CD4-positive, alpha-beta memory T cell (primary cell): ENCODE measurements at places on chromosomes 7 and 10. TPM values are rescaled to one million over a fixed set of nuclear protein-coding genes. Genes with fewer than 3 reads are reported as not detected.

GRCh38 chr7:116781584-116781983 is 80.8 kb upstream of the CAPZA2 start:
- no peak for DNase-seq

DNA sequence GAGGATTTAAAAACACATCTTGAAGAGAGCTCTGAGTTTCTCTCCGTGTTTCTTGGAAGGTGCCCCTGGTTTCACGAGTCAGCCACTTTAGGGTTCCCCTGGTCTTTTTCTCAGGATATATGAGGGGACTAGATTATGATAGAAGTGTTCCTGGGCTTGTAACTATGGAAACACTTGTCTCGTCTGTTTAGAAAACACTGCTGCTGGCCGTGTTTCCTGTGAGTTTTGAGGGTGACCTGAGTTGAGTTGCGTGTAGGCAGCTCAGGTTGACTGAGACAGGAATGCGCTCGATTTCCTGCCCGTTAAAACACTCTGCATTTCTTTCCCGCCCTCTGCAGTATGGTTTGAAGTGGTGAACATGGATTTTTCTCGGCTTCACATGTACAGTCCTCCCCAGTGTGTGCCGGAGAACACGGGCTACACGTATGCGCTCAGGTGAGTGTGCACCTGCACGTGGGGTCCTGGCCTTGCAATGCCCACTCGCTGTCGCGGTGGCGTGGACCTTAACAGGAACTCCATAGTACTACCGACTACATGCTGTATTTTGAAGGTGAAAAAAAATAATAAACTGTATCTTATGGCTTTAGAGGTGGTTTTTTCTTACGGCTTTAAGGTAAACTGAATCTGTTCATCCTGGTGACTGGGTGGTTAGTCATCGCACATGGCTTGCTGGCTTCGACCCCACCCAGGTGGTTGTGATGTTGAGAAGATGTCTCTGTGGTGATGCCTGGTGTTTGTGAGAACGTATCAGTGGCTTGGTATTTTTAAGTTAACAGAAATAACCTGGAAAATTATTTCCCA is at the start of gene SUN1:
Gene SUN1, plus strand, starts transcription at position 310 of the 801 bp plus-strand sequence. Its CDS starts 49 bp downstream, at position 359.
- DNase-seq: peak; percentile 86

GRCh38 chr10:12098966-12099365 is 30.2 kb downstream of the DHTKD1 start:
- no peak for DNase-seq

DNA sequence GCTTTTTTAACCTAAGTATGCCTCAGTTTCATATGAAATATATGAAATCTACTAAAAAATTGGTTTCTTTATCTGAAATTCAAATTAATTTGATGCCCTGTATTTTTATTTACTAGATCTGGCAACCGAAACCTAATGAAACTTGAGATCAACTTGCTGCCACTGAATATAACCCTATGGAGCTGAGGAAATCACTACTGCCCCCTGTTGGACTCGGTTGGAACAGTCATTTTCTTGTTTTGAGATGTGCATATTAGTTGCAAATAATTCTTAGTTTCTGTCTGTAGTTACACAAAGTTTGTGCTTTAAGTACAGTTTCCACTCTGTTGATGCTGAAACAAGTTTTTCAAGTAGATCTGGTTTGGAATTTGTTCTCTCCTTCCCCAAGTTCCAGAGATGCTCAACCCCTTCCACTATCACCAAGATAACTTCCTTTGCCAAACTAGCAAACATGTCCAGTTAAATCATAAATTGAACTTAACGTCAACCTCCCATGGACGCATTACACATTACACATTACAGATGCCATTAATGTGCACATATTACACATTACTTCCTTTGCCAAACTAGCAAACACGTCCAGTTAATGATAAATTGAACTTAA is 22.2 kb upstream of the EXOC4 start:
- DNase-seq: peak; percentile 5

DNA sequence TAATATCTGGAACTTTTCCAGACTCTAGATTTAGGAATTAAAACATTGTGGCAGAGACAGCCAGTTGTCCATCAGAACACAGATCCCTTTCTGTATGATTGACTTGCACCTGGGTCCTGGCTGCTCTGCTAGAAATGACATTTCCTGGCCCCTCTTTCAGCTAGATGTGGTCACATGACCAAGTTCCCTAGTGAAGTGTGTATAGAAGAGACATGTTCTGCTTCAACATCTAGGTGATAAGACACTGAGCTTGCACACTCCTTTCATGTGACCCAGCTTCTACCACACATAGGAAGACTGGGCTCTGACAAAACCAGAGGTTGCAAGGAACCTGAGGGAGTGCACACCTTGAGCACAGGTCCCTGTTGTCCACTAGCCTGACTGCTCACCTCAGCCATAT is 22.8 kb upstream of the DYNC1I1 start:
- DNase-seq: no peak

The BTBD16 gene
- 0.09 TPM for polyA plus RNA-seq

DNA sequence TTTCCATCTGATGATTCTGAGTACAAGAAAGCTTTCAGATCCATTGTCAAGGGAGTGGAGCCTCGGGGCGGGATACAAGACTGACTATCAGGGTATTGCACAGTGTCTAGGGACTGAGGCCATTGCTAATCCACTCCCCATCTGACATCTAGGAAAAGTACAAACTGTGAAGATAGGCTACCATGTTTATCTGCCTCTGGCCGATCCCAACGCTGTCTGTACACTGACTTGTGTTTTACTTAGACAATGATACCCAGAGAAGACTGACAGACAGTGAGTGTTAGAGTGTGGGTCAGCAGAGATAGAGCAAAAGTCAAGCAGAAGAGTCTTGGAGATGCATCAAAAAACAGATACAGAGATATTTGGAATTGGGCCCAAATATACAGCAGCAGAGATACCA is 3.1 kb upstream of the SLC13A4 start:
- no peak for DNase-seq

DNA sequence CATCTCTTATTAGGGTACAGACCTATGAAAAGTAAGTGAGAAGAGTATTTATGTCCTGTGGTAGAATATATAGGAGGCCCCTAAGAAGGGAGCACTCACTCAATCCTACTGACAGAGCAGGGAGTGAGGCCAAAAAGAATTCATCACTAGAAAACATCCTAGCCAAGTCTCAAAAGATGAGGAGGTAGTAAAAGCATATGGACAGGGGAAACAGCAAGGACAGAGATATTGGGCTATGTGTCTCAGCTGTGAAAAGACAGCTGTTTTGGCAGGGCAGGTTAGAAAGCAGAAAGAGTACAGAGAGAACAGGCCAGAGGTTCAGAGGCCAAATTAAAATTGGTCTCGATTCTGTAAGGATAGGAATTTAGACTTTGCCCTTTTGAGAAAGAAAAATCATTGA is 548.3 kb upstream of the ANKRD30A start:
- no peak for DNase-seq

DNA sequence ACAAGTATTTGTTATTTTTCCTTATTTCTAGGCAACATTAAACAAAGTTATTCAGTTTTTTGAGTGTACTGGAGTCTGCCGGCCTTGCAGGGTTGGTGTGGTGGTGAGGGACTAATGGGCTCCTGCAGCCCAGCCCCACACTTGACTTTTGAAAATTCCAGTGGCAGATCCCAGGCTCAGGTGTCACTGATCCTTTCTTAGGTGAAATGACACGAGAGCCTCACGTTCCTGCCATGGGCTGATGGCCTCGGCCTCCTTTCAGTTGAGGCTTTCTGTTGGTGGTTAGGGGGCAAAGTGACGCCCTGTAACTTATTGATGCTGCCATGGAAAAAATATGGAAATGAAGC is 117.9 kb downstream of the NKX6-2 start:
- no peak for DNase-seq

The SUGCT gene
- polyA plus RNA-seq: 0.41 TPM

The FAM241B gene
- 17.3 TPM for polyA plus RNA-seq

DNA sequence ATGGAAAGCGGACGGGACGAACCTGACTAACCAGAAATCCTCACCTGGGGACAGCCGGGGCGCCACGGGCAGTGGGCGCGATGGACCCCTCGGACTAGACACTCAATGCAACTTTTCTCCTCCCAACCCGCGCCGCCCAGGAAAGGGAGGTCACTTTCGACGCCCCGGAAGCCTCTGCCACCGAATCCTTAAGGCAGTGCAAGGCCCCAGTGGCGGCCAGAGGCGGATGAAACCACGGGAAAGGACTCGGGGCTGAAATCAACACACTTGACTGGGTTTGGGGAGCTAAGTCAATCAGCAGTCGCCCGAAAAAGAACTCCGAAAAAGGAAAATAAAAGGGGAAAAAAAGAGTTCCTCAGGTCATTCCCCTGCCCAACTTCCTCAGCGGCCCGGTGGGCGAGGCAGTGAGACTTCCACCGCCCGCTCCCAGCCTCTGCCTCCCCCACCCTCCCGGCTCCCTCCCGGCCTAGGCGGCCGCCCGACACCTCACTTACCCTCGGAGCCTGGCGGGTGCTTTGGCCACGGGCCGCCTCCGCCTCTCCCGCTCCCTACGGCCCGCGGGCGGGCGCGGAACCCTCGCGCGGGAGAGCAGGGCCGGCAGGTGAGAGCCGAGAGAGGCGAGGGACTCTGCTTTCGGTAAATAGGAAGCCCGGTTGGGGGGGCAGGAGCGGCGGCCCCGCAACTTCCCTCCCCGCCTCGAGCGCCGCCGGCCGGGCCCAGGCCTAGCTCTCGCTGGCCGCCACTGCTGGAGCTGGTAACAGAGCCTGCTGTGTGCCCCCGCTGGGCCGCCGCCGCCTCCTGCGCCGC is 518 bp downstream of the WAPL start:
- peak; percentile 50 for DNase-seq

- DNase-seq: no peak
Measured at GRCh38 chr10:68333058-68333395, 299 bp upstream of the PBLD start.

The CCSER2 gene
- polyA plus RNA-seq: 93.3 TPM

DNA sequence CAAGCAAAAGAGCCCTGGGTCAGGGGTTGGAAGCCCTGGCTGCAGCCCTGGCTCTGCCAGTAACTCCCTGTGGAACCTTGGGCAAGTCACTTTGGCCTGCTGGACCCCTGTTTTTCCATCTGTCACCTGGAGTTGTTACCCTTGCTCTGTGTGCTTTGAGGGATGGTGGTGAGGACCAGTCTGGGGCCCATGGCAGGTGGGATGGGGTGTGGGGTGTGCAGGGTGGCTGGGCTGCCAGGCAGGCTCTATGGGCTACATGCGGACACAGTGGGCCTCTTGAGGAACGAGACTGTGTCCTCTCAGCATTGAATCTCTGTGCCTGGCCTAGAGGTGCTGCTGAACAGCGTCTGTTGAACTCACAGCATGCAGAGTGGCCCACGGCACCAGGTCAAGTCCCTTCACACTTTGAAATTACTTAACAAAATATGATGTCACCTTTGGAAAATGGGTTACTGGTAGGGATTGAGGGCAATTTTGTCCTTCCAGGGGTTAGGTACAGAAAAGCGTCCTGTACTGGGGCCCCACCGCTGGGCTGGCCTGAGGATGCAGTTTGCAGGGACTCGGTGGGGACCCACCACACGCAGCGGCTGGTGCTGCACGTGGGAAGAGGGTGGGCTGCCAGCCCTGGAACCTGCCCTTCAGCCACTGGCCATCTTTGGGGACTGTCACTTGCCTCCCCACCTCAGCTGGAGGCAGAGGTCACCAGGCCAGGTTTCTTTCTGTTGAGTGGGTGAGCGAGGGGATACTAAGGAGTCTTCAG is 45.3 kb downstream of the PRF1 start:
- DNase-seq: no peak

- DNase-seq: no peak
Measured at GRCh38 chr10:112509558-112510291, 62.7 kb downstream of the VTI1A start.
